Activated CD4-positive, alpha-beta T cell treated with anti-CD3 and anti-CD28 coated beads, Interleukin-2, amount 50 U/mL, for 16 hours (primary cell): ENCODE measurements at places on chromosomes 12 and 14.

GRCh38 chr14:38384741-38385140, 128.8 kb upstream of the CLEC14A start:
- DNase-seq, result no peak

GRCh38 chr12:64142784-64143183, 79.3 kb downstream of the KICS2 start:
- no peak for DNase-seq

DNA sequence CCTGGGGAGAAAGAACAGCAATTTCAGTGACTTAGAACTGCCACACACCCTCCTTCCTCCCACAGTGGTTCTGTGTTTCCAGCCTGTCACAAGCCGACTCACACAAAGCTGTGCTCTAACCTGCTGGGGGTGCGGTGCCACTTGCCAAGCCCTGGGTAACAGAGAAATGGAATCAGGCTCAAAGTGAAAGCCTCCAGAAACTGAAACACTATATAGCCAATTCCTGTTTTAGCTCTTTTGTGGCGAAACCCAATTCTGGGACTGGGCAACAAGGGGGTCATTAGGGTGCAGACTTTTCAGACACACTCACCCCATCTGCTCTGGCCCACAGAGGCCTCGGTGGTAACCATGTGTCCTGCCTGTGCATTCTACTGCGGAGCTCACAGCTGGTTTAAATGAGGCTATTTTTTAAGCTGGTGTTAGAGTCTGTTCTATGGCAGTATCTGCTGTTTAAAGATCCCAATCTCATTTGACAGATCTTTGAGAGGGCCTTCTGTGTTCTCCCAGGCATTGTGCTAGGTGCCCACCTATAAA, 15.2 kb upstream of the ACTR6 start:
- peak; percentile 38 for DNase-seq

DNA sequence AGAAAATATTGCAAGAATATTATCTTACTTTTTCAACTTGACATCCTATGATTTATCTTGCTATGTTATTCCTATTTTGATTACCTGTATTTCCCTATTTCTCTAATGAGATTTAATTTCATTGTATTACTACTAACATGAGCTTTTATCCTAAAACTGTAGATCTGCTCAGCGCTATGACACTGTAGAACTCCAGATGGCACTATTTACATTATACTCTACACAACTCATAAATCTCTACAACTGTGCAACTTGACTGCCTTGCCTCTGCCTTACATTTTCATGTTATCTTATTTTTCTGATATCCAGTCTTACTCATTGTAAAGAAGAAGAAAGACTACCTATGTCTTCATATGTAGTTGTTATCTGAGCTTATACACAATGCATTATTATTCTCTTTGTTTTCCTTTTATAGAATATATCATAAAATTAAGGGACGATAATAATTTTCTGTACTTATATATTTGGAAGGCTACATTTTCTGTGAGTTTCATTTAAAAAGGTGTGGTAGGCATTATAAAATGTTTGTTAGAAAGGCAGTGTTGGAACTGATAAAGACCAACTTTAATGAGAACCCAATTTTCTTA, 24.1 kb downstream of the NUP37 start:
- peak; percentile 19 for DNase-seq

GRCh38 chr12:129675947-129676346, 227.9 kb downstream of the TMEM132D start:
- no peak for DNase-seq
